ENCODE measurements at places on chromosomes 11 and 22.

GRCh38 chr11:101923554-101923953, 7.2 kb upstream of the ANGPTL5 start:
- no peak for DNase-seq

GRCh38 chr11:124898711-124899110, 1.0 kb upstream of the ROBO4 start:
- no peak for DNase-seq

GRCh38 chr11:17421781-17422180, 33.3 kb upstream of the KCNJ11 start:
- no peak for DNase-seq

- no peak for DNase-seq
These were observed 3.9 kb downstream of the AGBL2 start for GRCh38 chr11:47711225-47711624.

GRCh38 chr11:122592641-122593040, 62.9 kb upstream of the UBASH3B start:
- DNase-seq = no peak

- DNase-seq = no peak
These were observed 85.7 kb downstream of the CELSR1 start for GRCh38 chr22:46451741-46452140.

Measured in MM.1S (cell line).